ENCODE measurements at places on chromosomes 2 and 18.

- DNase-seq: no peak
Measured at GRCh38 chr2:196410008-196410407, 229.5 kb upstream of the CCDC150 start.

GRCh38 chr2:66578687-66579106 is 143.8 kb downstream of the MEIS1 start:
- no peak for DNase-seq

- DNase-seq: no peak
Measured at GRCh38 chr2:168897449-168897848, 3.6 kb upstream of the G6PC2 start.

DNA sequence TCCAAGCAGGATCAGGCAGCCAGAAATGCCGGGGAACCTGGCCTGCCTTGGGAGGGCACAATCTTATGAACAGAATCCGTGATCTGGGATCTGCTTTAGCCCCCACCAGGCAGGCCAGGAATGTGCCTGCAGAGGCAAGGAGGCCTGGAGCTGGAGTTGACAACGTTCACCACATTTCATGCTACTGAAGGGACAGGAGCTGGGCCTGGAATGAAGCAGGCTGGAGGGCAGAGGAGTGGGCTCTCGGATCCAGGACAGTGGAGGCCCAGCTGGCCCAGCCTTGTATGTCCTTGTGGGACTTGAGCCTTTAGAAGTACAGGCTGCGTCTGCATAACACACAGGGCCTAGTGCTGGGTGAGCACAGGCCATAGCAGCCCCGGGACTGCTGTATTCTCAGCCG is 91.8 kb downstream of the KLHL29 start:
- DNase-seq: no peak

GRCh38 chr2:68980956-68981355 is 6.5 kb downstream of the GKN1 start:
- DNase-seq: no peak

GRCh38 chr2:200752332-200752731 is 59.4 kb upstream of the BZW1 start:
- DNase-seq: no peak

DNA sequence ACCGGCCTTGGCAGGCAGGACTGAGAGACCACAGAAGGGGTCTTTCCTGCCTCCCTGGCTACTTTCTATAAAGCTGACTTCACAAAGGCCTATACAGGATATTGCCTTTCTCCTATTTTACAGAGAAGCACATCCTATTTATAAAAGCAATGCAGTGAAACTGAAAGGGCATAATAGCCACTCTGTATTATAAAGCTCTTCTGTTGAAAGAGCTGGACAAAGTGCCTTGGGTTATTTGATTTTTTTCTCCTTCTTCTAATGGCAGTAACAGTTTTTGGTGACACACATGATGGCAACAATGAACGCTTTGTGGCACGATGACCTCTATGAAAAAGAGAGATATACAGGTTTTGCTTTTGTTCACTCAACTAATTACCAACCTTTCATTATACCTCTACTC is 281.1 kb downstream of the ZNF516 start:
- DNase-seq: no peak
